ENCODE measurements at places on chromosomes 5 and 9. TPM values are rescaled to one million over a fixed set of nuclear protein-coding genes. Genes with fewer than 3 reads are reported as not detected.

The NR6A1 gene
- total RNA-seq: 0.36 TPM

The PCDHB8 gene
- 0.18 TPM for total RNA-seq

The OBP2B gene
- not detected for total RNA-seq

The PLAC8L1 gene
- 0.38 TPM for total RNA-seq

The HSD17B3 gene
- total RNA-seq: not detected

The IL3 gene
- not detected for total RNA-seq

The LCN2 gene
- not detected for total RNA-seq

The MARVELD2 gene
- 1.7 TPM for total RNA-seq

The SPINK6 gene
- total RNA-seq: not detected
